ENCODE measurements at places on chromosomes 3 and 15.

GRCh38 chr15:76286271-76286879 is 24.9 kb downstream of the ETFA start:
- no peak for DNase-seq

GRCh38 chr3:184239221-184239620 is 9.5 kb downstream of the ALG3 start:
- DNase-seq: no peak

GRCh38 chr15:100775581-100776185 is 103.9 kb upstream of the ALDH1A3 start:
- DNase-seq: no peak

- no peak for DNase-seq
Observed at GRCh38 chr3:23450806-23451205, 247.7 kb downstream of the UBE2E2 start.

DNA sequence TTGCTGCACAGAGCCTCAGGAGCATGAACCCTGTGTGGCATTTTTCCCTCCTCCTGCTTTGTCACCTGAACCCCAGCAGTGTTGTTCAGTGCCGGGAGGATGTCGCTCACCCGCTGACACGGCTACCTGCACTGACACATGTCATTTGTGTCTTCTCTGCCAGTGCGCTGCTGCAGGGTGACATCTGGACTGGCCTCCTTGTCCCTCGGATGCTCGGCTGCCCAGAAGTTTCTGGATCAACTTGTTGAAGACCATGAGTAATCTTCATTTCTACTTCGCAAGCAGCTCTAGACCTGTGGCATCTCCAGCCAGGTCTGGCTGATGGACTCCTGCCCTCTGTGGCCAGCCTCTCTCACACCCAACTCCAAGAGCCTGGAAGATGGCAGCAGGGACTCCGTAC is 311.1 kb upstream of the C2CD4B start:
- no peak for DNase-seq

Data from ascending aorta (tissue), 2 donors.